Occipital lobe (tissue), 3 donors: ENCODE measurements at places on chromosomes 4 and X. TPM values are rescaled to one million over a fixed set of nuclear protein-coding genes. Genes with fewer than 3 reads are reported as not detected.

Gene SNCA
- total RNA-seq, result 96.4 TPM

Gene PAQR3
- total RNA-seq, result 51.8 TPM

Gene PARM1
- 8.6 TPM for total RNA-seq

Gene FAM13A
- 79.9 TPM for total RNA-seq

Gene DOCK11
- 20.6 TPM for total RNA-seq

Gene NPY1R
- total RNA-seq, result 163 TPM

Gene SPP1
- total RNA-seq, result 190 TPM
